Naive B cell (primary cell): ENCODE measurements at places on chromosomes 16 and 17.

GRCh38 chr17:63841350-63842172 is 924 bp downstream of the SMARCD2 start:
- H3K27ac ChIP-seq, result peak overlapping the region; percentile 92
- DNase-seq, result no peak
- H3K4me1 ChIP-seq, result peaks cover 53% of the 10 kb centered on the region
- no peaks in the 10 kb centered on the region for H3K27me3 ChIP-seq

- H3K4me3 ChIP-seq, result no peak overlapping the region
- no peak overlapping the region for H3K27ac ChIP-seq
- peaks cover 47% of the 10 kb centered on the region for H3K4me1 ChIP-seq
Observed at GRCh38 chr16:85101956-85102630, 10.2 kb downstream of the CIBAR2 start.

- no peak for DNase-seq
- H3K36me3 ChIP-seq, result peaks cover 21% of the 10 kb centered on the region
- H3K27ac ChIP-seq, result no peak overlapping the region
- H3K4me1 ChIP-seq, result no peaks in the 10 kb centered on the region
- no peak overlapping the region for H3K4me3 ChIP-seq
- no peaks in the 10 kb centered on the region for H3K27me3 ChIP-seq
Observed at GRCh38 chr16:78431701-78432100, 332.2 kb downstream of the WWOX start.

- no peaks in the 10 kb centered on the region for H3K27me3 ChIP-seq
- H3K27ac ChIP-seq, result peak overlapping the region; percentile 80
- H3K4me3 ChIP-seq, result no peak overlapping the region
Observed at GRCh38 chr17:30927756-30928155, 6.0 kb downstream of the ADAP2 start.

DNA sequence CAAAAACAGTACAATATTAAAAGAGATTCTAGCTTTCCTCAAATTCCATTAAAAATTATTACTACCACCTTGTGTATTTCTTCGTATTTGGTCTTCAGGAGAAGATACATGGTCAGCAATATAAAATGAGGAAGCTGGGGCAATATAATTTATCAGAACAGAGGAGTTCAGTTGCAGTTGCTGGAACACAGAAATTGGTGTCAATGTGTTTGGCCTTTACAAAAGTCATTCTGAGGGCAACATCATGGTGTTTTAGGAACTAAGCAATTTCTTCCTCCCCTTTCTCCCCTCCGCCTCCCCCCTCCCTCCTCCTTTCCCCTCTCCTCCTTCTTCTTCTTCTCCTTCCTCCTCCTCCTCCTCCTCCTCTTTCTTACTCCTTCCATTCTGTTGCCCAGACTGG is 102.1 kb downstream of the YPEL2 start:
- no peak overlapping the region for H3K27ac ChIP-seq
- peaks cover 18% of the 10 kb centered on the region for H3K4me1 ChIP-seq
- no peak for DNase-seq
- no peak overlapping the region for H3K4me3 ChIP-seq
- no peaks in the 10 kb centered on the region for H3K27me3 ChIP-seq
